GOT3 (cell line): ENCODE measurements at places on chromosomes 2 and 18.

DNA sequence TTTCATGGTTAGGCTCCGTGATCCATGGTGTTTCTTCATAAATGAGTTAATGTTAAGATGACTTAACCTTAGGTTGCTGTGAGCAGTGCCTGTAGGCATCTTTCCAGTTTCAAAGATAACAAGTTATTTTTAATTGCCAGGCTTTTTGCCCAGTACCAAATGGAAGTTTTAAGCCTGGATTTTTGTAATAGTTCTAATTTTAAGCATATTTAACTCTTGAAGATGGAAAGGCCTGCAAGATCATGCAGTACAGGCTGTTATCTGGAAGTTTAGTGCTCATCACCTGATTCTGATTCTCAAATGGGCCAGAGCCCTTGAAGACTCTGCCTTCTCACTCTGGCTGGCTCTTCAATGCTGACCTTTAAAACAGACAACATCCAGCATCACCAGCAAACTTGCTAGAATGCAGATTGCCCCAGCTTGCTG lies 141.3 kb downstream of the NCK2 start:
- DNase-seq: no peak

DNA sequence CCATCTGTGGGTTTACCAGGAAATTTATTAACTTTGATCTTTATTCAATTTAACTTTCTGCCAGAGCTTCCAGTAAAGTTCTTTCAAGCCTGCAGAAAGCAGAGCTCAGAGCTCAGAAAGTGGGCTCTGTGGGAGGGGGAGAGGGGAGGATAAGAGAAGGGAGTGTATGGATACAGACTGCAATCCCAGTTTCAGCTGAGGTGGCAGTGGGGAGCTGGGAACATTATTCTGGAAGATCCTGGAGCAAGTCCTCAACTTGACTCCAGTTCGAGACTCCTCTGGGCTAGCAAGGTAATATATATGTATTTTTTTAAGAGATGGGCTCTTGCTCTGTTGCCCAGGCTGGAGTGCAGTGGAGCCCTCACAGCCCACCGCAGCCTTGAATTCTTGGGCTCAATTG lies 108.9 kb upstream of the NABP1 start:
- no peak for DNase-seq

GRCh38 chr2:99856119-99856518 lies 286.3 kb downstream of the AFF3 start:
- DNase-seq: no peak

DNA sequence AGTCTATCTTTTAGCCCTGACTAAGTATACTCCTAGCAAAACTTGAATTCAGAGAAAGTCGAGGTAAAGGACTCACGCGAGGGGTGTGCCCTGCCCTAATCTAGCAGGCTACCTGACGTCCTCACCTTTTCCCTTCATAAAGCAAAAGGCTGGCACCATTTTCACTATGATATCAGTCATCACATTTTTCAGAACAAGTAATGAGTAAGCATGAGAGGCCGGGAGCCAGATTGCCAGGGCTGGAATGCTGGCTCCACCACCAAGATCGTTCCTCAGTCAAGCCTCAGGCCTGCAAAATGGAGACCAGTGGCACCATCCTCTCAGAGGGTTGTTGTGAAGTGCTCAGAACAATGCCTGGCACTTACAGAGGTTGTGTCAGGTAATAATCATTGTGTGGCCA lies 18.7 kb upstream of the NCKAP5 start:
- no peak for DNase-seq

DNA sequence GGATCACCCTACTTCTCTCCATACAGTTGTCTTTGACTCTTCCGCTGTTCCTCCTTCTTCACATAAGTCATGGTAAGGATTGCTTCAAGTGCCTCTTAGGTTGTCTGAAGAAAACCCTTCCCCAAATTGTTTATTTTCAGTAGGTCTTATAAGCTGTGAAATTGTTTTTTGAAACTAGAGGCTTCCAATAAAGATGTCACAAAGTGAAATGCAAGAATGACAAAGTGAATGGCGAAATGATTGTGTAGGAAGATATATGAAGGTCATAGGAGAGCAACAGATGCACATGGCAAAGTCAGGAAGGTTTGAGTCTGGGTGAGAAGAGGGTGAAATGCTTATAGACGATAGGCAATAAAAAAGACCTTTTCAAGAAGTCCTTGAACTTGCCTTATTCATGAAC lies 548.8 kb downstream of the PARD3B start:
- DNase-seq: no peak
